ENCODE measurements at places on chromosomes 13 and 19.

- no peak for DNase-seq
Observed at GRCh38 chr13:104737713-104738112, 1671.5 kb upstream of the SLC10A2 start.

- DNase-seq = no peak
Observed at GRCh38 chr19:34350161-34350561, 14.8 kb upstream of the GPI start.

- peak; percentile 73 for DNase-seq
Observed at GRCh38 chr19:7515645-7516151, at the start of gene ZNF358. Gene ZNF358, plus strand, starts transcription at chr19:7516103. Its CDS starts 3,140 bp downstream, at chr19:7519243.

DNA sequence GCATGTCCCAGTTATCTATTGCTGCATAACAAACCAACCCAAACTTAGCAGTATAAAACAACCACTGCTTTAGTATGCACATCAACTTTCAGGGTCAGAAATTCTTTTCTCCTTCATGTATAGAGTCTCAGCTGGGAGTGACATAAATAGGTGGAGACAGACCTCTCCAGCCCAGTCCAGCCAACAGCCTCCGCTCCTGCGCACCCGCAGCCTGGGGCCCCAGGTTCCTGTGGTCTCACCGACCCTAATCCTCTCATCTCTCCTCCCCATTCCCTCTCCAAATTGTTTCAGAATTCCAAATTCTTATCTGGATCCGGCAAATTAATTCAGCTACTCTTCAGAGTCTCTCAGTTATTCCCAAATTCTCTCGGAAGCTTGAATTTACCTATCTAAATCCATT lies 522 bp upstream of the ATP12A start:
- no peak for DNase-seq

GRCh38 chr19:49788857-49789256 lies 22.1 kb downstream of the AP2A1 start:
- DNase-seq = no peak

GRCh38 chr13:46576762-46577161 lies 23.8 kb downstream of the LRCH1 start:
- DNase-seq = no peak

GRCh38 chr19:2543463-2544442 lies 67.8 kb downstream of the GADD45B start:
- DNase-seq = peak; percentile 78
